Stimulated activated CD8-positive, alpha-beta memory T cell treated with anti-CD3 and anti-CD28 coated beads, Interleukin-4, amount 100 ng/mL, for 1 hour (primary cell): ENCODE measurements at places on chromosomes 11 and 22.

GRCh38 chr22:35638410-35638809 is 9.8 kb upstream of the APOL6 start:
- no peak for DNase-seq

DNA sequence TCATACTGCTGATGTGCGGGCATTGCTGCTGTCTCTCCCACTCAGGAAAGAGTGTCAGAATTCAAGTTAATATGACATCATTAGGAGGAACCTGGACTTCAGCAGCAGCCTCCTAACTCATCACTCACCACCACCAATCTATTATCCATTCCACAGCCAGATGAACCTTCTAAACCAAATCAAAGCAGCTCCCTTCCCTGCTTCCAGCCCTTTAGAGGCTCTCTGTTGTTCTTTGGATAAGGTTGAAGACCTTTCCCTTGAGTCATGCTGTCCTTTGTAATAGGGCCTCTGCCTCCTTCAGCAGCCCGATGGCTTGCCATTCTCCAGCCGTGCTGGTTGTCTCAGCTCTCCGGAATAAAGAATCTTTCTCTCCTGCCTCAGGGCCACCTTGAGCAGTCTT is 301.3 kb downstream of the DDX10 start:
- no peak for DNase-seq

DNA sequence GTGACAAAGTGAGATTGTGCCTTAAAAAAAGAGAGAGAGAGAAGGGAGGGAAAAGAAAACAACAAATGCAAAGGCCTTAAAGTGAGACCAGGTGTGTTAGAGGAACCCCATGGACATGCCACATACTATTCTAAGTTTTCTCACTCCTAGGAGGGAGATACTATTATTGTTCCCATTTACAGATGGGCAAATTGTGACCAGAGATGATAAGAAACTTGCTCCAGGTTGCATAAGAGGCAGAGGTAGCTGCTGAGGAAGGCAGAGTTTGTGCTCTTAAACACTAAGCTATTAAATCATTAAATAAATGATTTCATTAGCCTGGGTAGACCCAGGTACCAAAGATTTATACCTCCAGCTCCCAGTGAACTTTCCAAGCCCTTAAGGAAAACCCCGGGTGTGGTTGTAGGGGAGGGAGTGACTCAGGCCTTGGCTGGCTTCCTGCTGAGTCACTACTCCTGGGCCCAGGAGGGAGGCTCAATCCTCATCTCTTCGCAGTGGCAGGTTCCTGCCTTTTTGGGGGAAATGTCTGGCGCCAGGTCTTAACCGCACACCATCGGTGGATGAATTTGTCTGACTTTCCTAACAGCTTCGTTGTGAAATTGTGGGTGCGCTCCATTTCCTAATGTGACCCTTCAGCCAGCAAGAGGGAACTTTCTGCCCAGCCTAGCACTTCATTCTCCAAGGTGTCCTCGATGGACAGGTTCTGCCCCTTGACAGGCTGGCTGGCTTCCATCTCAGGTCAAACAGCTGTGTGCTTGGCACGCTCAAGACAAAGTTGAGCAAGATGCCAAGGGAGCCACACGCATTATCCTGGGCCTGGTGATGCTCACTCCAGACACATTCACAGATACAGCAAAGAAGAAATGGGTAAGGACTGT is 33.4 kb upstream of the PTPRJ start:
- no peak for DNase-seq

DNA sequence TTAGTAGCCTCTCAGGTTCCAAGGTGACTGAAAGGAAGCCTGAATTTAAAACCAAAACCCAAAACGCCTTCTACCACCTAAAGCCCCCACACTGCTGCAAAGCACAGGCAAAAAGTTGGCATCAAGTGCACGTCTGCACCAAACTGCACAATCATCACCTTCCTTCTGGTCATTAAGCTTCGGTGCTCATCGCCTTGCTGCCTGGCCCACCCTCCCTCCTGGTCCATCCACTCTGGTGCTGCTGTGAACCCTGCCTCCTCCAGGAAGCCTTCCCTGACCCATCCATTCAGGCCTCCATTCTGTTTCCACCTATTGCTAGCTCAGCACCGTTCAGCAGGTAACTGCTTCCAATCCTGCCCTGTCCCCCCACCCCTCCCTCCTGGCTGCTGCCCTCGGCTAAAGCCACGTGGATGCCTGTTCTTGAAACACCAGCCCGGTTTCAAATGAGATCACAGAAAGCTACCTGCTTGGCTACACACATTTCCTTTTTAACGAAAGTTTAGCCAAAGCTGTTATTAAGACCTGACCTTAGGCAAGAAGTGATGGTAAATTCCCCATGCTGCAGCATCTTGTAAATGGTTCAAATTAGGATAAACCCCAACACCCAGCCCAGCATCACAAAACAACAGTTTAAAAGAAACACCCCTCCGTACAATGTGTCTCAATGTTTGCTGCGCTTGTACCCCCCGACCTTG is 53.8 kb upstream of the CD5 start:
- DNase-seq, result no peak

DNA sequence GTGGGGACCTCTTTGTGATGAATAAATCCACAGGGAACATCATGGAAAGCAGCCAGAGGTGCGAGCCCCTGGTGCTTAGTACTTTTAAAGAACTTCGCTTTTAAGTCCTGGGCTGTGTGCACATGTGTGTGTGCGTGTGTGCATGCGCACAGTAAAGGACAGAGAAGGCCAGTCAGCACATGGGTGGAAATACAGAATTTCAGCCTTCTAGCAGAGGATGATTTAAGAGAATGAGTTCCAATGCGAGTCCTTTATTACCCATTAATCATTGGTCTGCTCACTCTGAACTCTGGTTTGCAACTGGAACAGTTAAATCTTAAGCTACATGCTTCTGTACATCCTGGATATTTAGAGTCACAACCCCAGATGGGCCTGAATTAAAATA is 18.9 kb downstream of the TEAD1 start:
- DNase-seq, result no peak

- no peak for DNase-seq
Observed at GRCh38 chr11:115181538-115181937, 322.7 kb downstream of the CADM1 start.

DNA sequence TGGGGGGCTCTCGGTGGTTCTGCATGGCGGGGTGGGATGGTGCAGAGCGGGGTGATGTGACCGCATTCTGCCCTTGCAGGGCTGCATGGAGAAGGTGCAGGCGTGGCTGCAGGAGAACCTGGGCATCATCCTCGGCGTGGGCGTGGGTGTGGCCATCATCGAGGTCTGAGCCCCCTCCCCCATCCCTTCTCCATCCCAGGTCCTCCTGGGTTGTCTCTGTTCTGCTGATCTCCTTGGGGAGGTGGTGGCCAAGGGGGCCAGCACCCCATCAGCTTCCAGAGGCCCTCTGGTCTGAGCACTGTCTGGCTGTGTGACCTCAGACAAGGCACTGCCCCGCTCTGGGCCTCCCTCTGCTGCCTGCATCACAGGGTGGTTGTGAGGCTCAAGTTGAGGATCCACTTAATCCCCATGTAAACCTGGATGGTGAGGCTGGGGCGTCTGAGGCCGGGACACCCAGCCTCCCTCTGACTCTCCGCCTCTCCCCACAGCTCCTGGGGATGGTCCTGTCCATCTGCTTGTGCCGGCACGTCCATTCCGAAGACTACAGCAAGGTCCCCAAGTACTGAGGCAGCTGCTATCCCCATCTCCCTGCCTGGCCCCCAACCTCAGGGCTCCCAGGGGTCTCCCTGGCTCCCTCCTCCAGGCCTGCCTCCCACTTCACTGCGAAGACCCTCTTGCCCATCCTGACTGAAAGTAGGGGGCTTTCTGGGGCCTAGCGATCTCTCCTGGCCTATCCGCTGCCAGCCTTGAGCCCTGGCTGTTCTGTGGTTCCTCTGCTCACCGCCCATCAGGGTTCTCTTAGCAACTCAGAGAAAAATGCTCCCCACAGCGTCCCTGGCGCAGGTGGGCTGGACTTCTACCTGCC is 53.3 kb downstream of the CD82 start:
- DNase-seq, result no peak

DNA sequence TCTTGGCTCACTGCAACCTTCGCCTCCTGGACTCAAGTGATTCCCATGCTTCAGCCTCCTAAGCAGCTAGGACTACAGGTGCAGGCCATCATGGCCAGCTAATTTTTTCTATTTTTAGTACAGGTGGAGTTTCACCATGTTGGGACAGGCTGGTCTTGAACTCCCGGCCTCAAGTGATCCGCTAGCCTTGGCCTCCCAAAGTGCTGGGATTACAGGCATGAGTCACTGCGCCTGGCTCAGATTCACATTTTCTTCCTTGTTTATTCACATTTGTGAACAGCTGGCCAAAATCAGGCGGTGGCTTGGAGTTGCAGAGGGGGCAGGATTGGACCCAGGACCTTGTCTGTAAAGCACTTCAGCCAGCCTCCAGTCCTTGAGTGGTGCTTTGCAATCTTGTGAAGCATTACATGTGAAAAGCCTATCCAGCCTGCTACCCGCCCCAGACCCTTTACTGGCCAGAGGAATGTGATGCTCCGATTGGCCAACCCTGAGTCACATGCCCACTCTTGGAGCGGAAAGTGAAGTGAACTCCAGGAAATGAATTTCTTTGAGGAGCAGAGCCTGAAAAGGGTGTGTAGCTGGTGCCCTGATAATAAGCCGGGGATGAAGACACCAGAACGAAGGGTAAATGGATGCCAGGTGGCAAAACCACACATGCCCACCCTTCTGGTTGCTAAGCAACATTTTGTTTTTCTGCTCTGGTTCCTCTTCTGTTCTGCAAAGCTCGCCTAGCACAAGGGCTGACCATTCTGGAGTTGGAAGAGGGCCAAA is 62.6 kb upstream of the PTPRJ start:
- DNase-seq, result no peak

GRCh38 chr11:82901922-82902485 is 468 bp downstream of the DDIAS start:
- DNase-seq, result no peak

DNA sequence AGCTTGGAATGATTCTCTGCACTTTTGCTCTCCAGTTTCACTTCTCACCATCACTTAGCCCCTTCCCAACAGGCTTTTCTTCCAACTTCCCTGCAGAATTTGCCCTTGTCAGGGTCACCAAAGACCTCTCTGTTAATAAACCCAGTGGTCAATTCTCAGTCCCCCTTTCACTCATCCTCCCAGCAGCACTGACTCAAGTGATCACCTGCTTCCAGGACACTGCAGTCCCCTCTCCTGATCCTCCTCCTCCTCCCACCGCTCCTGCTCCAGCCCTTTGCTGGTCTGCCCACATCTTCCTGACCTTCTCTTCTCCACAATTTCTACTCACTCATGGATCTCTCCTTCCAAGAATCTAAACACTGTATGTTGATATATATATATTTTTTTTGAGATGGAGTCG is 57.9 kb downstream of the SHISAL1 start:
- DNase-seq, result no peak

DNA sequence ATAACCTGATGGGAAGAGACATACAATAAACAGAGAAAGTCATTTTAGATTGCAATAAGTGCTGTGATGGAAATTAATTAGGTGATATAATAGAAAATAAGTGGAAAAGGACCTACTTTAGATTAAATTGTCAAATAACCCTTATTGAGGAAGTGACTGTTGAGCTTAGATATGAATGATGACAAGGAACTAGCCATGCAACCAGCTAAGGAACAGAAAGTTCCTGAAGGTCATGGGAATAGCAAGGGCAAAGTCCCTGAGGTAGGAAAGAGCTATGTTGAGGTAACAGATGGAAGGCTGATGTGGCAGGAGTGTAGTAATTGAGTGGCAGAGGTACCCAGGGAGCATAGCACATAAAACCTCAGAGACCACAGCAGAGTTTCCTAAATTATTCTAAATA is 135.2 kb downstream of the WNT11 start:
- no peak for DNase-seq

- no peak for DNase-seq
Observed at GRCh38 chr11:22734628-22735345, 68.4 kb downstream of the GAS2 start.

- no peak for DNase-seq
Observed at GRCh38 chr11:18312012-18312411, 9.9 kb downstream of the HPS5 start.

DNA sequence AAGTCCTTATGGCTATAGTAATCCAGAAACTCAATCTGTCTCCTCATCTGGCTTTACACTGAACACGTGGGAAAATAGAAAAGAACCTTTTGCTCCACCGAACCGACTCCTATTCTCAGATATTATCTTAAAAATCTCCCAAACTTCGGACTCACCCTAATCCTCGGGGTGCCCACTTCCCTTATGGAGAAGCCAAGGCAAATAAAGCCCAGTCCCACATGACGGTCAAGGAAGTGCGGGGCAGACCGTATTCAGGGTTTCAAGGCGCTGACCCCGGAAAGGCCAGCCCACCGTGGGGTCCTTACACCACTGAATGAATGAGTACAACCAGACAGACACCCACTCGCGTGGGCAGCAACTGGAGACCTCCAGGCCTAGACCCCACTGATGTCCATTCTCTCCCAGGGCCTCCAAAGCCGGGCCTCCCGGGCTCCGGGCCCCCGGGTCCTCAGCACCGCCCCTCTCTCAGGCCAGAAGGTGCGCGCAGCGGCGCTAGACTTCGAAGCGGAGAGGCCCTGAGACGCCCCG is 489 bp downstream of the NUP98 start:
- DNase-seq, result no peak

GRCh38 chr11:76190376-76190775 is 15.9 kb downstream of the WNT11 start:
- DNase-seq, result no peak

DNA sequence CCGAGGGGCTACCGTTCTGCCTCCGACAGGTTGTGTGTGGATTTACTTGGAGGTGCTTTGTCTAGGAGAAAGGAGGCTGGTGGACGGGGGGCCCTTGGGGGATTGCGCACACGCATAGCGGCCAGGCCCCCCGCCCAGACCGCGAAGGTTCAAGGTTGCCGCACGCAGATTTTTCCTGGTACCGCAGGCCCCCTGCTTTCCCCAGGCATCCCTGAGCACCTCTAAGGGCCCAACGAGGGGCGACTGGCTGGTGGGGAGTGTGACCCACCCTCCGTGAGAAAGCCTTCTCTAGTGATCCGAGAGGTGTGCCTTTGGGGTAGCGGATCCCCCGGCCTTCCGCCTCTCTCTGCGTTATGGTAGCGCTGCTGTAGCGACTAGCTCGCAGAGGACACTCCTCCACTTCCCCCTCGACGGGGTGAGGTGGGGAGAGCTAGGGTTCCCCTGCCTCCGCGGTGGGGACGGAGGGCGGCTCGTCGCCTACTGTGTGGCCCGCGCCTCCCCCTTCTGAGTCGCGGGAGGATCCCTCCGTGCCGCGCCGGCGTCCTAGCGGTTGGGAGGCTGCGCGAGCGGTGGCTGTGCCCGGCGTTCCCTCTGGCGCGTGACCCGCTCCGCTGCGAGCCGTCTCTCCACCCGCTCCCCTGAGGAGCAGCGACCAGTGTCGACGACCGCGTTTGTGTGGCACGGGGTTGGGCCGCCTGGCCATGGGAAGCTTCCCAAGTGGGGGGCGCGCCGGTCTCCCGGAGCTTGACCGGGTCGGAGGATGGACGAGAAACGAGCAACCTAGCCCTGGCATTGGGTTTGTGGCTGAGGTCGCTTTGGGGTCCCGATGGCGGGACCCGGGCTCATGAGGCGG is 3900.0 kb upstream of the OR11H1 start:
- no peak for DNase-seq
